ENCODE measurements at places on chromosomes 7 and 10.

DNA sequence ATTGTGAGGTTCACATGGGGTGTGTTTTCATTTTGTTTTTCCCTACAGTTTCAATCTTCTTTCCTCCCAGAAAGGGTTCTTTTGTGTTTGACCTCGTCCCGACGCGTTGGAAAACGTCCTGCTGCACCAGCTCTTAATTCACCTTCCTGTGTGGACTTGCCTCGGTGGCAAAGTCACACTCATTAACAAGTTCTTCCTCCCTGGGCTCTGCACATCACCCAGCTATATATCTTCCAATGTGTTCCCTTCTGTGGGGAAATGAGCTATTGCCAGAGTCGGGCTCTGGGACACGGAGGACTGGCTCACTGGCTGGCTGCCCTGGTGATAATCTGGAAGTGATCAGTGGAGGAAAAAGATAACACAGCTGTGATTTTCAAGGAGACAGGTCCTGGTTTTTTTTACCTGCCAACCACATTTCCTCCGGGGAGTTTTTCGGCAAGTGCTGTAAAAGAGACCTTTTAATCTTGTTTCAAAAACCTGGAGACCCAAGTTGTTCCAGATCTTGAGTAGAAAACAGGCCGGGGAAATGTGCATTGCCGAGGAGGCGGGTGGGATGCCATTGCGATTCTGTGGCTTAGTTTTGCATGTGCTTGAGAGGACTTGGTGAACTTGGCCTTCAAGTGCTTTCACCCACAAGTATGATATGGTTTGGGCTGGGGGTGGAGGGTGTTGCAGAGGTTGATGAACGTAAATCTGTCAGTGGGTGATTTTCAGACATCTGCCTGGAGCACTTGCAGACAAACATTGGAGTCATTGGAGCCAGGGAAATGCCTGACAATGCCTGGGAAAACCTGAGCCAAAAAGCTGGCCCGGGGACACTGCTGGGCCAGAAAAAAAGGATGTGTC, 96.5 kb upstream of the CREB5 start:
- no peak for DNase-seq

GRCh38 chr7:28570970-28571288, 158.6 kb downstream of the CREB5 start:
- no peak for DNase-seq

DNA sequence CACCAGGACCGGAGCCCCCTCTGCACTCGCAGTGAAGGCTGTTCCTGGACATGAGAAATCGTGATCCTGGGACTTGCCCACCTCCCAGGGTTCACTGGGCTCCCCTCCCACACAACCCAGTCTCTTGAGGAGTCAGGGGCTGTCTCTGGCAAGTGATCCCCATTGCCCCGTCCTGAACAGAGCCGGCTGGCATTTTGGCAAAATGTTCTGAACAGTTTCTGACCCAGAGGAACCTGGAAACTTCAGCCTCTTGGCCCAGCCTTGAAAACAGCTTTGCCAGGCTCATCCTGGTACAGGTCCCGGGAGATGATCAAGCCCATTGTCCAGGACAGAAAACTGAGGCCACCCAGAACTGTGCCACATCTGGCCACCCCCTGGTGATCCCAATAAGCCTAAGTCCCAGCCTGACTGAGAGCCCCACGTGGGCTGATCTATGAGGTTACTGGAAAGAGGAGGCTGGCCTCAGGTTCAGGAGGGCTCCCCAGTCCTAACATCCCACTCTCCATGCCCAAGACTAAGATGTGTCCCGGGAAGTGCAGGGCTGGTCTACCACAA, 115.7 kb downstream of the OAT start:
- no peak for DNase-seq

DNA sequence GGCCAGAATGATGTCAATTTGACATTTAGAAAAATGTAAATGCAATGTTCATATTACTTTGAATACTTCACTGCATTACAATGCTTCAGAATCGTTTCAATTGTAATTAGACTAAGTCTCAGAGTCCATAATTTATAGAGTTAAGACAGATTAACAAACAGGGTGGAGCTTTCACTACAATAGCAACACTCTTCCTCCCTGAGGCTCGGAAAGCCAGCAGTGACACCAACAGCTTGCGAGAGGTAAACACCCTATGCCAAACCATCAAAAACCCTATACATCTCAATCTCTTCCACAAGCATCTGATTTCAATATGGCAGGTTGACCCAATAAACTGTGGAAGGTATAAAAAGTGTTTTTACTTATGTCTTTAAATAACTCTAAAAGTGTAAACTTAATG, 72.2 kb downstream of the DOCK4 start:
- DNase-seq: no peak

- no peak for DNase-seq
Observed at GRCh38 chr10:129969184-129969910, 5.3 kb upstream of the EBF3 start.
